ENCODE measurements at places on chromosomes 1 and 21.
A peak's percentile ranks its signal among the peaks of the same experiment; 100 is the strongest.

DNA sequence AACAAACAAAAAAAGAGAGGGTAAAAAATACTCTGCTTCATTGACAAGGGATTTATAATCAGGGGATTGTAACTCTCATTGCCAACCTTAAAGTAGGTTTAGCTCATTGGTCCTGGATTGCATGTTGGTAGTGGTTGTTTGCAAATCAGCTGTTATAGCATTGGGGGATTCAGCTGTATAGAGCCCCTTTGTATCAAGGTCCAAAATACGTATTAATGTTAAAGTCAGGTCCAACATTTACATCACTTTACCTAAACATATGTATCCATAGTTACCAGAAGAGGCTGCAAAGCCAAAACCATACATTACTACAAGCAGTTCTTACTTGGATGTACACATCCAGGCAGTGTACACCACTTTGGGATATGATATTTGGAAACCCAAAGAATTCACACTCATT, 29.4 kb downstream of the RPS27 start:
- DNase-seq = no peak

DNA sequence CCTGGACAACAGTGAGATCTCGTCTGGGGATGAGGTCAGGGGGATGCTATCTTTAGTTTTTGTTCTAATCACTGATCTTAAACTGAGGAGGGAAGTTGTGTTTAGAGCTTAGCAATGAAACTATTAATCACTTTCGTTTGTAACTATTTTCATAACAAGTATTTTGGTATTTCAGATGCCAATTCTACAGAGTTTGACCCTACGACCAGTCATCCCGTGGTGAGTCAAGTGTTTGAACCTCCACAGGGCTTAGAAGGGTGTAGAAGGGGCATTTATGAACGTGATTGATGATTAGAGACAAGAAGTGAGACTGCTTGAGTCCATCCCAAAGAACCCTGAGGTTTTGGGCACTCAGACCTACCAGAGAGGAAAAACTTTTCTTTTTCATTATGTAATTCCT, 15.6 kb downstream of the SLFNL1 start:
- no peak for DNase-seq

DNA sequence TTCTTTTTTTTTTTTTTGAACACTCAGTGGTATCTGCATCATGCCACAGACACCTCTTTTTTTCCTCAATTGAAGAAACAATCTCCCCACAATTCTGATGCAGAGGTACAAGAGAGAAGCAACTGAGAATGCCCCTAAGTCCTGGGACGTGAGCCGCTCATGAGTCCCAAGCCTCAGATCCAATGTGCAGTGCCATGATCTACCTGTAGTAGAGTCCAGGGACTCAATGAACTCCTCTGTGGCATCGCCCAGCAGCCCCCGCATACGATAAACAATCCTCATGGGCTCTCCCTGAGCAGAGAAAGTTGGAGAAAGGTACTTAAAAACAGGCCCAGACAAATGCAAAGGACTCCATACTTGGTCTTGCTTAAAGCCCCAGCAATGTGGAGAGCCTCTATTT, 113.1 kb downstream of the UBR4 start:
- no peak for DNase-seq

DNA sequence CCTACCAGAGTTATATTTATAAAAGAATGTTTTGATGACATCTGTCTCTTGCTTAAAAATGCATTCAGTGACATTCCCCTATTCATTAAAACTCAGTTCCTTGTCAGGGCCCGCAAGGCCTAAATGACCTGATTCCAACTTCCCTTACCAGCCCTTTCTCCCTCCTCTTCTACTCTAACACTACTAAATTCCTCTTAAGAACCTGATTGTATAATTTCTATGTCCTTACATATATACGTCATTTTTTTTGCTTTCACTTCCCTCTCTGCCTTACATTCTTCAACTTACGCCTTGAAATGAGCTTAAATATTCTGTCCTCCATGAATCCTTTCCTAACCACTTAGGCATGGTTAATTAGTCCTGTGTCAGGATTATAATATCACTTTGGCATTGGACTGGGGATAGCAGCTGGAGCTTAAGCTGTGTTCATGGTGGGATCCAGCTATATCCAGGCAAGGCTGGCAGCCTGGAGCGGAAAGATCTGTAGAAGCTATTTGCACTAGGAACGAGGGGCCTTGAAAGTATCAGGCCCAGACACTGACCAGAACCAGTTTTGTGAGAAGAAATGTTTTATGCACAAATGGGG, 360.2 kb upstream of the PTBP2 start:
- DNase-seq = no peak

DNA sequence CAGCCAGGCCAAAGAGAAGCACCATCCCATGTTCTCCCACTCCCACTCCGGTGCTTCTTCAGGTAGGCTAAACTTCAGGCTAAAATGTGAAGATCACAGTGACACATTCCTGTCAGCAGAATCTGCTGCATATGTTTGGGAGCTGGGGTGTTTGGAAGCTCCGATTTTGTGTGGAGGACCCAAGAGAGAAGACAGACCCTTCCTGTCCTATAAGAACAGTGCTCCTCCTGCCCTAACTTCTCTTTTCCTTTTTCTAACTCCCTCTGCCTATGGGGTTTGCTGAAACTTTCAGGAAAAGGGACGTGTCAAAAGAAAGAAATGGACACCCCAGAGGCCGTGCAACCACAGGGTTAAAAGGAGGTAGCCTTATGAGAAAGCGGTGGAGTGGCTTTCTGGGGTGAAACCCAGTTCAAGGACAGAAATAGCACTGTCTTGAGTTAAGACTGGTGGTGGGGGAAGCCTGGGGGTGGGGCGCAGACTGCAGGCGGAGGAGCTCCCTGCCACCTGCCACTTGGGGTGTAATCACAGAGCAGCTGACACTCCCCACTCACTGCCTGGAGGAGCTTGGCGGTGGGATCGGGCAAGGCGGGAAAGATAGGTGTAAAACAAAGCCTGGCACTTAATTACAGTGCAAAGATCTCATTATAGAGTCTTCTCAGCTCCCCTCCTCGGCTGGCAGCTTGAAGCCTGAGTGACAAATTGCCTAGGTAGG, 645 bp upstream of the TLR5 start:
- no peak for DNase-seq

DNA sequence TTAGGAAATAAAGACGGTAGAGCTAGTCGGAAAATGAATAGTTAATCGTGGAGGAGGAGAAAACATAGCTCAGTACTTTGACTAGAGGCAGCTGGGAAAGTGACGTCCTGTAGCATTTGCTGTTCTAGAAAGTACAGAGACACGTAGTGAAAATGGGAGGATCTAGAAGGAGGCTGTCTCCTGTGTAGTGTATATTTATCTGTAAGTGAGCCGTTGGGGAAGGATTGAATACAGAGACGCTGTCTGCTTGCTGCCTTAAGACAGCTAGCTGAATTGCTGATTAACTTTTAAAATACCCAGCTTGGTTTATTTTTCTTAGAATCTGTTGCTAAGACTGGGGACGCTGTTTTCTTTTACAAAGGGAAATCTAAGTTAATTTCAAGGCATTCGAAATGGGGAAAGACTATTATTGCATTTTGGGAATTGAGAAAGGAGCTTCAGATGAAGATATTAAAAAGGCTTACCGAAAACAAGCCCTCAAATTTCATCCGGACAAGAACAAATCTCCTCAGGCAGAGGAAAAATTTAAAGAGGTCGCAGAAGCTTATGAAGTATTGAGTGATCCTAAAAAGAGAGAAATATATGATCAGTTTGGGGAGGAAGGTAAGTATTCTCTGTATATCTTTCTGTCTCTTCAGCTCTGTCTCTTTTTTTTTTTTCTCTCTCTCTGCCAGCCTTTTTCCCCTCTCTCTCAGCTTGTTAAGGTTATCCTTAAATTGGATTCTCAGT, at the start of gene DNAJB4:
DNAJB4 (plus strand) TSS at position 221 of the 729 bp plus-strand sequence; CDS start at position 393, 172 bp downstream.
- peak; percentile 98 for DNase-seq

DNA sequence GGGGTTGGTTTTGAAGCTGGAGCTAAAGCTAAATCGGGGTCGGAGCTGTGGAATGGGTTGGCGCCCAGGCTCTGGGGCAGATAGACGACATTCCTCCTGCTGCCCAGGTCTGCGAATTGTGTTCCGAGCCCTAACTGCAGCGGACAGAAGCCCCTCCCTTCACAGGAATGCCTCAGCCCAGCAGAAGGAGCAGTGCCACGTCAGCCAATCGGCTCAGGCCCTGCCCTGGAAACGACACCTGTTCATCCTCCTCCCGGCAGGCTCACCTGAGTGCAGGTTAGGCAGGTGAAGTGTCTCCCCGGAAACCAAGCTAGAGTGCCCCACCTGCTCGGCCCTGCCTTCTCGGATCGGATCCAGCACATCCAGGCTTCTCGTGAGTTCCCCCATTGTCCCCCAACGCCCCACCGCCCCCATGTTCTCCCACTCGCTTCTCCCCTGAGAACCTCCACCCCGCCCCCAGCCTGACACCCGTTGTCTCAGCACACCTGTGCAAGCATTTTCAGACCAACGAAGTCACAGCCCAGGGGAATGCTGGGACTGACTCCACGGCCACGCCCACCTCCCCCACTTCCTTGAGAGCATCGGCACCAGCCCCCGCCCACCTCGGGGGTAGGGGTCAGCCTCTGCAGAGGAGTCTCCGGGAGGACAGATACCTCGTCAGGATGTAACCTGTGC, 775 bp downstream of the TMEM125 start:
- DNase-seq = peak; percentile 8

GRCh38 chr1:84298684-84299535, 2.6 kb upstream of the SAMD13 start:
- peak; percentile 57 for DNase-seq

- DNase-seq = peak; percentile 37
Measured at GRCh38 chr1:161133220-161133740, 813 bp upstream of the DEDD start.

DNA sequence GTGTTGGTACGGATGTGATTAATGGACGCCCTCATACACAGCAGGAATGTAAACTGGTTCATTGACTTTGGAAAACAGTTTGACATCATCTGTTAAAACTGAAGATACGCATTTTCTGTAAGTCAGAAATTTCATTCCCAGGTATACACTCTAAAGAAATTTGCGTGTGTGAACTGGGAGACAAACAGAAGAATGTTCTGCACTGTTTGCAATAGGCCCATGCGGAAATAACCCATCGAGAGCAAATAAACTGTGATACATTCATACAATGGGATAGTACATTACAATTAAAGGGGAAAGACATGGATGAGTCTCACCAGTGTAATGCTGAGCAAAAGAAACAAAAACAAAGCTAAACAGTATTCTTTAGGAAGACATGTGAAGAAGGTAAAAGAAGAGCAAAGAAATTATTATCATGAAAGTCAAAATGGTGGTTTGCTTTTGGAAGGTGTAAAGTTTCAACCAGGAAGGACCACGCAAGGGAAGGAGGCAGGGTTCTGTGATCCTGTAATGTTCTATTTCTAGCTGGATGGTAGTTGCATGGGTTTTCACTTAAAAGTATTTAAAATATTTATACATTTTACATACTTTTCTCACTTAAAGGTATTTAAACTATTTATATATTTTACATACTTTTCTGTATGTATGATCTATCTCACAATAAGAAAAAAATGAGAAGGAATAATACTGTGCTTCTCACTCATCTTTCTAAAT, 30.3 kb downstream of the INTS7 start:
- DNase-seq = no peak

DNA sequence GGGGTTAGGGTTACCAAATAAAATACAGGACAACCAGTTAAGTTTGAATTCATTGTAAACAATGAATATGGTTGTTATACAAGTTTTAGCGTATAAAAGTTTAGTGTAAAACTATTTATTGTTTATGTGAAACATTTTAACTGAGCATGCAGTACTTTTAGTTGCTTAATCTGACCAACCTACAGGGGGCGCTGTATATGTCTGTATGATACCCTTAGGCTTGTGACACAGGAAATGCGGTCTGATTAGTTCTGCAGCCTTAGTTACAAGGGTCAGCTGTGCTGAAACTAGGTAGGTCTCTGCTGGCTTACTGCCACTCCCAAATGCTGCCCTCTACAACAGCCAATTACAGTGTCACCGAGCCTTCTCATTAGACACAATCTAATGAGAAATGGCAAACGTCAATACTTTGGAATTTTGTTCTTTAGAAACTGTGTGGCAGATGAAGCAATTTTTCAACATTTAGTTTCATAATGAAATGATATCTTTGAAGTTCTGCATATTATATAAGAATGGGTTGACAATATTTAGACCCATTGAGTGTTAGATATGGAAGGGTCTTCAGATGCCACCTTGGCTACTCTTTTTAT, 56.2 kb downstream of the NTNG1 start:
- DNase-seq = peak; percentile 28

DNA sequence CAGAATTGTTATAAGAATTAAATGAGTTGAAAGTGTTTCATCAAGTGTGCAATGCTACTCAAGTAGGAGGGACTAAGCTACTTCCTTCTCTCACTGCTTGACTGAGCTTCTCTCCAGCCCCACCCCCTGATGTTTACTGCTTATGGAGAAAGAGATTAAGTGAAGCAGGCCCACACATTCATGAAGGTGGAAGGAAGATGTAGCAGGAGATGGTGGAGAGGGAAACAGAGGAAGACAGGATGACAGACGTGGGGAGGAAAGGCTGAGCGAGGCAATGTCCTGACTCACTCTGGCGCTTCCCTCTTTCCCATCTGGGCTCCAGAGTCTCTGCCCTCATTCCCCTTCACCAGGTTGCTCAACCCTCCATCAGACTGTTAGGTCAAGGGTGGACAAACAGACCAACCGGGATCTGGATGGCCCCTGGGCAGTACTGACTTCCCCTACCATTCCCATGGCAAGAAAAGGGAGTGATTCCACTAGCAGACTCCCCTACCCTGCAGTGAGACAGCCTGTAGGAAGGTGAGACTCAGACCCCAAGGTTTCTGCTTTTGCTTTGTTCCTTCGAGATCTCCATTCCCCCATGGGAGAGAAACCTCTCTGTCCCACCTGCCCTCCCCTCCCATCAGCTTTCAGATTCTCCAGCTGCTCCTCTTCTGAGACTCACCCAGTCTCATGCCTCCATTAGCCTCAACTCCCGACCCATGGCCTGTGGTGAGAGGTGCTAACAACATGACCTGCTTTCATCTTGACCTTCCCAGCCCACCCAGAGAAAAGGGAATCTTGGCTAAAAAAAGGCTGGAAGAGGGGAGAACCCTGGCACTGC, 3.1 kb upstream of the ARHGEF2 start:
- peak; percentile 90 for DNase-seq

DNA sequence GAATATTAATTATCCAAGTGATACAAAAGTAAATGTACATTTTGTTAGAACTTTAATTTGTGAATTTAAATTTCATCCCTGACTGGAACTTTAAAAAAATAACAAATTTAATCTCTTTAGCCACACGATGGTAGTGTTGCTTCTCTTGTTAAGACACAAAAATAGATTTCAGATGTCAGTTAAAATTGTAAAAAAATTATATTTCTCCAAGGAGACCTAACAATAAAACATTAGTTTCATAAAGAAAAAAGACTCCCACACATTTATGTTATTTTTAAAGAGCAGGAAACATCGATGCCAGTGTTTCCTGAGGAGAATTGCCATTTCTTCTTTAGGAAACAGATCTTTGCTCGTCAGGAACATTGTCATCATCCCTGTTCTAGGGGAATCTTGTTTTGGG, 74.0 kb upstream of the DEPDC1 start:
- DNase-seq = peak; percentile 15

DNA sequence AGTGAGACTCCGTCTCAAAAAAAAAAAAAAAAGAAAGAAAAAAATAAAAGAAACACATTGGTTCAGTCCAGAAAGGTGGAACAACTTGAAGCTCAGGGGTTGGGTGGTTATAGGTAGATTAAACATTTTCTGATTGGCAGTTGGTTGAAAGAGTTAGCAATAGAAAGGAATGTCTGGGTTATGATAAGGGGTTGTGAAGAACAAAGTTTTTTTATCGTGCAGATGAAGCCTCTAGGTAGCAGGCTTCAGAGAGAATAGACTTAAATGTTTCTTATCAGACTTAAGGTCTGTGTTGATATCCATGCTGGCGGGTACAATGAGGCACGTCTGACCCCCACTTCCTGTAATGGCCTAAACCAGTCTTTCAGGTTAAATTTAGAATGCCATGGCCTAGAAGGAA, 45.0 kb upstream of the PDE9A start:
- DNase-seq = no peak

All from GM23248 (cell line).